ENCODE measurements at places on chromosomes 2 and 18.
A peak's percentile ranks its signal among the peaks of the same experiment; 100 is the strongest.

DNA sequence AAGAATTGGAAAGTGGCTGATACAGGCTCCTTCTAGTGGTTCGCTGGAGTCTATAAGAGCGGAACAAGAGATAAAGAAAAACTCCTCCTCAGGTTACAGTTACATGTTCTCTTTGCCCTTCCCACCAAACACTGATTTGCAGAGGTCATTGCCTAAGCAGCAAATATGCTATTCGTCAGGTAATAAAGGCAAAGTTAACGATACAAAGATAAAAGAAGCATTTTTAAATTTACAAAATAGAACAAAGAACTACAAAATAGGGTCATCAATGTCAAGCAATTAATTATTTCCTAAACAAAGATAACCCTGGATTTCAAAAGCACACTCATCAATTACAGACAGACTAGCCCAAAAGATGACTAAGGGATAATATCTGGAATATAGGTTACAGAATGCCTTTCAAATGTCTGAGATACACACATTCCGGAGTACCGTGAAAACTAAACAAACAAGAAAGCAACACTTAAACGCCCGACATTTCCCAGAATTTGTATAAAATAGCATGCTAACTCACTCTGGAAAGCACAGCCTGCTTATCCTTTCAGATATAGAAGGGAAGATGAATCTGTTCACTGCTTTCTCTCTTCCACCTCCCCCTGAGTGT lies 186.4 kb downstream of the MREG start:
- H3K27me3 ChIP-seq: peaks cover 8% of the 10 kb centered on the region
- no peak overlapping the region for H3K4me3 ChIP-seq
- DNase-seq: no peak
- H3K27ac ChIP-seq: no peak overlapping the region
- no peaks in the 10 kb centered on the region for H3K36me3 ChIP-seq

DNA sequence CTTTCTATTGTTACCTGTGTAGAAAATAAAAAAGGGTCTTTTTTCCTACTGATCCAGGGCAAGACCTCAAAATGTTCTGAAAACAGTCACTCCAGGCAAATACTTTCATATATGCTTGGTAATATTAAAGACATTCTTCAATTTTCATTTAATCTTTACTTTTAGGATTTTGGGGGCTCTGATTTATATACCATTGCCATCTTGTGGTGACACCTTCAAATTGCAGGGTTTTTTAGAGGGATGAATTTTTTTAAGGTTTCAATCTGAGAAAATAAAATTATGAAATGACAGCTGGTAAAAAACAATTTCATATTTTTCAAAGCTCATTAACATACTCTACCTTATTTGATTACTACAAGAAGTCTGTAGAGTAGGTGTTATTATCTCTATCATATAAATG lies 26.8 kb downstream of the MAPK4 start:
- H3K4me3 ChIP-seq: no peak overlapping the region
- H3K4me1 ChIP-seq: peaks cover 2% of the 10 kb centered on the region
- no peak overlapping the region for H3K27ac ChIP-seq
- H3K27me3 ChIP-seq: no peaks in the 10 kb centered on the region
- no peak for DNase-seq

DNA sequence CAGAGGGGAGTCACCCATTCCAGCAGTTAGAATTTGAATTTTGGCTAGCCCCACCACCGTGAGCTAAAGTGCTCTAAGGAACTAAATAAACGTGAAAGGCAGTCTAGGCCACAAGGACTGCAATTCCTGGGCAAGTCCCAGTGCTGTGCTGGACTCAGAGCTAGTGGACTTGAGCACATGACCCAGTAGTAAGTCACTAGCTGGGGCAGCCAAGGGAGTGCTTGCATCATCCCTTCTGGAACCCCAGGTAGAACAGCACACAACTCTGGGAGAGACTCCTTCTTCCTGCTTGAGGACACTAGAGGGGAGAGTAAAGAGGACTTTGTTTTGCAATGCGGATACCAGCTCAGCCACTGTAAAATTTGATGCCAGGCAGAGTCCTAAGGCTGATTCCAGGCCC lies 672.2 kb downstream of the CPS1 start:
- no peaks in the 10 kb centered on the region for H3K36me3 ChIP-seq
- H3K27me3 ChIP-seq: no peaks in the 10 kb centered on the region
- H3K27ac ChIP-seq: no peak overlapping the region

- no peaks in the 10 kb centered on the region for H3K4me1 ChIP-seq
- H3K36me3 ChIP-seq: peaks cover 5% of the 10 kb centered on the region
- H3K27ac ChIP-seq: no peak overlapping the region
- no peaks in the 10 kb centered on the region for H3K27me3 ChIP-seq
Observed at GRCh38 chr2:196696423-196697079, 57.0 kb downstream of the CCDC150 start.

- H3K27ac ChIP-seq: peak overlapping the region; percentile 11
- H3K4me1 ChIP-seq: peaks cover 58% of the 10 kb centered on the region
- peaks cover 11% of the 10 kb centered on the region for H3K27me3 ChIP-seq
Observed at GRCh38 chr2:30230497-30231211, 680 bp upstream of the LBH start.

GRCh38 chr18:8943900-8944870 lies 158.3 kb upstream of the NDUFV2 start:
- H3K27me3 ChIP-seq: peaks cover 1% of the 10 kb centered on the region
- no peak overlapping the region for H3K27ac ChIP-seq
- no peak for DNase-seq
- H3K36me3 ChIP-seq: no peaks in the 10 kb centered on the region
- peaks cover 2% of the 10 kb centered on the region for H3K4me1 ChIP-seq

All from activated CD4-positive, alpha-beta memory T cell treated with anti-CD3 and anti-CD28 coated beads, Interleukin-2, amount 10 ng/mL, durations not matched to agents 7 days and 5 days (primary cell).